ENCODE measurements at places on chromosomes 1 and 21.

- DNase-seq, result no peak
Observed at GRCh38 chr1:201383647-201384405, 6.3 kb upstream of the TNNT2 start.

- no peak for DNase-seq
Observed at GRCh38 chr21:41579692-41580091, 71.7 kb upstream of the TMPRSS2 start.

- DNase-seq, result no peak
Observed at GRCh38 chr21:44530903-44531605, 8.9 kb downstream of the KRTAP10-1 start.

GRCh38 chr1:17601643-17602382, 62.3 kb downstream of the ARHGEF10L start:
- DNase-seq, result no peak

DNA sequence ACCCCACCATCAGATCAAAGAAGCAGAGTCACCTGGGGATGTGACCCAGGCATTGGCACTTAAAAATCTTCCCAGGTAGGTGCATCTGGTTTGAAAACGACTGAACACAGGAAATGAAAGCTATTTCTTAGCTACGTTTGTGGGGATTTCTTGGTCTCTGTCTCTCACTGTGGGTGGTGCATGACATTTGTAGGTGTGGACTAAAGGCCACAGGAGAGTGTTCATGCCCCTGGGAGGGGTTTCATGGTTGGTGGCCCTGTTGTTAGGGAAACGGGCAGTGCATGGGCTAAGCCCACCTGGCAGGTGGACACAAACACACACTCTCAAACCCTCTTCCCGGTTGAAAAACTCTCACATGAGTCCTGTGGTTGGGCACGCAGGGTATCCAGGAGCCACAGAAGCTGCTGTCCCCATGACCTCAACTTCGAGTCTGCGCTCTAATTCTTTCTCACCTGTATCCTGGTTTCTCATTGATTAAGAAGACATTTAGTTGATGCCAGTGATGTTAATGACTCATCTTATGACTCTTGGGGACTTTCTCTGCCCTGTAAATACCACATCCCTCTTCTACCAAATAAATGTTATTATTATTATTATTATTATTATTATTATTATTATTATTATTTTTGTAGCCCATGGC, 119.4 kb downstream of the MRPS6 start:
- no peak for DNase-seq

GRCh38 chr1:180213401-180214170, 16.5 kb upstream of the LHX4 start:
- peak; percentile 71 for DNase-seq

- no peak for DNase-seq
Observed at GRCh38 chr1:211610779-211611556, 32.0 kb upstream of the SLC30A1 start.

DNA sequence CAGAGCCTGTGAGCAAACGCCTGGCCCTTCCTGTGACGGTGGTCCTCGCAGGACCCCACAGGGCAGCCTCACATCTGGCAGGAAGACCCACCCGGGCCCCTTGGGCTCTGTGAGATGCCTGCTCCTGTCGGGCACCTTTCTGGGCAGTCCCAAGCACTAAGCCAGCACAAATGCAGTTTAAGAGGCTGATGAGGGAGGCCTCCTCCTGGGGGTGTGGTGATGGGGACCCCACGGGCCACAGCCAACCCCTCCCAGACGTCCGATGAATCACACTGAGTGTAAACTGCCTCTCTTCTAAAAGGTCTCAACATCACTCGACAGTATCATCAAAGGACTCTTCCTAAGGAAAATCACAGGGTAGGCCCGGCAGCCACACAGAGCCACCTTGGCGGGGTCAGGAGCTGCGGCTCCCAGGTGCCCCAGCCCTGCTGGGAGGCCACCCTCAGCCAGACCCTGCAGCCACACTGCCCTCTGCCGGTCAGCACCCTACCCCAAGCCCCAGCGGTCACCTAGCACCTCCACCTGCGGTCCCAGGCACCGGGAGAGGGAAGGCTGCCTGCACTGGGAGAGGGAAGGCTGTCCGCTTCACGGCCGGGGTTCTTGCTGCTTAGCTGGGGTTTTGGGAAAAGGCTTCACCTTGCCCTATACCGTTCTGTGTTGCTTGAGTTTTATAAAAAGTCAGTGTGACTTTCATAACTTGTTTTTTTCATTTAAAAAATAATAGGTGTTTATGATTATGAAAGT, 3.9 kb upstream of the PRKCZ start:
- DNase-seq, result peak; percentile 16

- DNase-seq, result no peak
Observed at GRCh38 chr1:64171246-64171645, 32.2 kb upstream of the UBE2U start.

GRCh38 chr1:244137725-244138124, 86.6 kb downstream of the ZBTB18 start:
- DNase-seq, result no peak

- no peak for DNase-seq
Observed at GRCh38 chr1:234214129-234214910, 158.9 kb upstream of the COA6 start.

- DNase-seq, result no peak
Observed at GRCh38 chr1:6212193-6212959, 6.5 kb downstream of the RNF207 start.

DNA sequence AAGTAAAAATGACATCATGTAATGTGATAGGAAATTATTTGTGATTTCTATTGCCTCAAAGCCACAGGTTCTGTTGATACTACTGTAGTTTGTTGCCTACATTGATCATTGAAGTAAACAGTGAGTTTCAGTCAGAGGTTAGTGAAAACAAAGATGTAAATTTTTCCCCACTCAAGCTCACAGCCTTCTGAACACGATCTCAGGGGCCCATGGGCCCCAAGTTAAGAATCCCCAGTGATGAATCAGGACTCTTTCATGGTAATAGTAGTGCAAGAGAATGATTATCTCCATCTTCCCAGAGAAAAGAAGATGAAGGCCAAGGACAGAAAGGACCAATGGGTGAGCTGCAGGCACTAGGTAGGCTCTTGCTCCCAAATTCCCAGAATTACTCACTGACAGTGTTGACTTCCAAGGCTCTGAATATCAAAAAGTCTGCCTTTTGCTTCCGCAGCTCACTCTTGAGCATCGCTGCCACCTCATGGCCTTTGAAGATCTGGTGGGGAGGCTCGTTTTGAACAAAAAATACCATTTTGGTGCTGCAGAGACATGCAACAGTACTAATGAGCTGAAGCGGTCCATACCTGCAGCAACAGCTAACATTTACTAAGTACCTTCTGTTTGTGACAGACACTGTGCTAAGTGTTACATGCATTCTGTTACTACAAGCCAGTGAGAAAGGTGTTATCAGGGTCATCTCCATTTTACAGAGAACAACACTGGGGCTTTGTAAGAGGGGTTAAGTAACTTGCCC, 113.3 kb downstream of the KIAA0319L start:
- no peak for DNase-seq

DNA sequence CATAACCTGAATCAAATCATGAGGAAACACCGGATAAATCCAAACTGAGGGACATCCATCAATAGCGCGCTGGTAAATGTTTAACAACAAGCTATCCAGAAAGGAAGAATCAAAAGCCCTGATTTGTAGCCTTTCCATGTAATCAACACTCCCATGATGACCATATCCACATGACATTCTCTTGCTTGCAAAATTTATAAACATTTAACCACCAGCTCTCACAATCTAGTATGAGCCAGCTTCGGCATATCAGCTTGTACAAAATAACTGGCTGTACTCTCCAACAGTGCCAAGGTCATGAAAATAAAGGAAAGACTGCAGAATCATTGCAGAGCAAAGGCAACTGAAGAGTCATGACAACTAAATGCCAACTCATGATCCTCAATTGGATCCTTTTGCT, 15.7 kb downstream of the HSD11B1 start:
- DNase-seq, result no peak

GRCh38 chr1:211133393-211133835, 534 bp downstream of the KCNH1 start:
- DNase-seq, result no peak

GRCh38 chr1:153616144-153616916, at the start of gene S100A14:
Gene S100A14, minus strand, starts transcription at chr1:153616325. Its CDS starts 467 bp downstream, at chr1:153615858.
- DNase-seq, result no peak

GRCh38 chr1:155873860-155874259, 14.5 kb downstream of the SYT11 start:
- no peak for DNase-seq

GRCh38 chr1:4530166-4530785, 124.1 kb upstream of the AJAP1 start:
- DNase-seq, result no peak

- no peak for DNase-seq
Observed at GRCh38 chr1:183164340-183164739, 21.7 kb upstream of the LAMC2 start.

GRCh38 chr1:244675167-244675566, 22.2 kb downstream of the DESI2 start:
- DNase-seq, result no peak

DNA sequence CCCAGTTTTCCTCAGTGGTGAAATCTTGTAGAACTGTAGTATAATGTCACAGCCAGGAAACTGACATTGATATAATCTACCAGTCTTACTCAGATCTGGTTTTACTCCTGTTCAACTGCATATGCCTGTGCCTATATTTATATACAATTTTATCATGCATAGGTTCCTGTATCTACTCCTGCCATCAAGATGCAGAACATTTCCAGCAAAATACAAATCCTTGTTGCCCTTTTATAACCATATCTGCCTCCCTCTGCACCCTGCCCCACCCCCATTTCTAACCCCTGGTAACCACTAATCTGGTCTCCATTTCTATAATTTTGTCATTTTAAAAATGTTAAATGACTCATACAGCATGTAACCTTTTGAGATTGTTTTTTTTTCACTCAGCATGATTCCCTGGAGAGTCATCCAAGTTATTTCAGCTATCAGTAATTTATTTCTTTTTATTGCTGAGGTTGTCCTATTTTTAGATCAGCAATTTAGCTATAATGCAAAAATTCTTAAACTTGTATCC, 8.1 kb downstream of the UTP25 start:
- no peak for DNase-seq

- no peak for DNase-seq
Observed at GRCh38 chr1:160504651-160505050, 18.4 kb downstream of the SLAMF6 start.

Data from thymus (tissue), 14 donors.